A673 (cell line): ENCODE measurements at places on chromosomes 1 and 21.
A peak's percentile ranks its signal among the peaks of the same experiment; 100 is the strongest.

DNA sequence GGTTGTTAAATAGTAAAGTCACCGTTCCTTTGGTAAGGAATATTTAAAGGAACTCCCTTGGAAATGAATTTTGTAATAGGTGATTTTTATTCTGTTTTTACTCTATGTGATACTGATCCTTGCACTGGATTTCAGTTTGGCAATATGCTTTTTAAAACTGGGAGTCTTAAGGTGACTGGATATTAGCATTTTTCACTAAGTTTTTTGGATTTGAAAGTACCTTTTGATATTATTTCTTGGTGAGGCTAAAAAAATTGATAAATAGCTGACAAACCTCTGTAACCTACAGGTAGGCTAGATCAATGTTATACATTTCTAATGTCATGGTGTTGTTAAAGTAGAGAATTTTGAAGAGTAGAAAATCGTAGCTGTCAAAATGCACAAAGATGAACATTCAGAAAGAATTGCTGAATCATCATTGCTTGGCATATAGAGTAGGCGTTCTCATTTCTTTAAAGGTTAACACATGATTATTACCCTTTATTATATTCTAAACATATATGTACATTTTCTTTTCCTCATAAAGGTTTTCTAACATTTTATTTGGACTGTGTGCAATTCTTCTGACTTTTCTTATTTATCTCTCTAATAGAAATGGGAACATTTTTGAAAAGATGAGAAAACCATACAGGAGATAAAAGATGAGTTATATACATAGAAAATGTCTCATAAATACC, 1.5 kb upstream of the DNAJB4 start:
- DNase-seq: peak; percentile 46

DNA sequence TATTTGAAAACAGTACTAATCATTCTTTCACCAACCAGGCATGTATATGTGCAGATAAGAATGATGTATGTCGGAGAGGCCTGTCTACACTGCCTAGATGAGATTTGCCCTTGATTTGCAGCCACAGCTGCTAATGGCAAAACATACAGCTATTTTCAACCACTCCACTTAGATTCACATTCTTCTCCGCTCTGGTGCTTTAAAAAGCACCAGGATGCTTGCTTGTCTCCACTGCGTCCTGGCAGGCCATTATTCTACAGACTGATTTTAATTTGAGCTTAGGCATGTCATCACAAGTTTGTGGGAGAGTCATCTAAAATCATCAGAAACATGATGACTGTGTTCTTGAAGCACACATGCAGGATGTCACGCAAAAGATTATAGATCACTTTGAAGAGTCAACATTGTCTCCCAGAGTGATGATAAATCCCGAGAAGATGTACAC, 119.0 kb upstream of the NRIP1 start:
- no peak for DNase-seq

DNA sequence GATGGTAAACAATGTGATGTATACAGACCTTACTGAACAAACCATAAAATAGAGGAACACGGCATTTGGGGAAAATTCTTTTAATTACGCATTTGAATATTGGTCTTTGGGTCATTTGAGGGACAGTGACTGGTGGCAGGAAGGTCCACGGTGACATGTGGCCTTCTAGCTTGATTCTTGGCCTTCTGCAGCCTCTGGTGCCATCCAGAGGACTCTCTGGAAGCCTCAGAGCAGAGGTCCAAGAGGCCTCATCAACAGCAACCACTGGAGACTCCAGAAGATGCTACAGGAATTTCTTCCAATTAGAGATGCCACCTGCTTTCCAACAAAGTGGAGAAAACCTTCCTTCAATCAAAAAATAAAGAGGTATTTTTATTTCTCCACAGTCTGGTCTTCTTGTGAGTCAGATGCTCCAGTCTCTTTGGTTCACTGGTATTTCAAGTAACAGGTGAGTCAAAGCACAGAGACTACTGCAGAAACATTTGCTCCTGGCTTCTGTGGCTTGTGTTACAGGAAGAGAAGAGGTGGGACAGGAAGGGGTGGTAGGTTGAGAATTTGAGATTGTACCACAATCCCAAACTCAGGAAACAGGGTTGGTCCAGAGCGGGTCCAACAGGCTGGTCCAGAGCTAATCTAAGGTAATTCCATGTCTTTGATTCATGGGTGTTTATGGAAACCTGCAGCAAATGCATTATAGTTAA, 2.7 kb upstream of the F5 start:
- no peak for DNase-seq

DNA sequence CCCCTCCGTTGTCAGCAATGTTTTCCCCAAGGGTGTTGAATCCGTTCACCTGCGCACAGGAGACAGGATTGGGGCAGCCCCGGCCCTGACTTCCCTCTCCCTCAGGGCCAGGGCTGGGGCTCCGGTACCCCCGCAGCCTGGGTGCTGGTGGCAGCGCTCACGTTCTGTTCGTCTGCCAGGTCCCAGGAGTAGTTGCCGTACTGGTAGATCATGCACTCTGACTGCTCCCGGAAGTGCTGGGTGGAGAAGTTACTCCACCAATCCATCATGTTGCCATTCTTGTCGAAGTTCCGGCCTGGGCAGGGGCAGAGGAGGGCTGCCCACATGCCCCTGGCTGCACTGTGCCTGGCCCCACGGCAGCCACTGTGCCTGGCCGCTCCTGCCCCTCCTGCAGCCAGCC, 6.1 kb downstream of the PRXL2B start:
- no peak for DNase-seq

DNA sequence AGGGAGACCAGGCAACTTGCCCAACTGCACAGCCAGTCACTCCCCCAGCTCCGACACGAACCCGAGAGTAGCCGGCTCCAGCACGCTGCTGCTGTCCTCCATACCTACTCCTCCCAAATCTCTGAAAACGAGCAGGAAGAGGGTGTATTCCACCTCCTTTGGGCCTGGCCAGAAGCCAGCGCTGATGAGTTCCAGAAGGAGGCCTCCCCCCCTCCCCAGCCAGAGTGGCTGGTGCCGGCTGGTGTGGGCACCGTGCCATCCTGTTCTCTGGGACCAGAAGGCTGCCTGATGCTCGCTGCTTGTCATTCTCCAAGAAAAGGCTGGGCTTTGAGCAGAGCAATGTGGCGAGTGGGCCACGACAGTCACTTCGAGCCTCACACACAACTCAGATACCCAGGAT, 22.2 kb downstream of the KCNN3 start:
- peak; percentile 80 for DNase-seq

DNA sequence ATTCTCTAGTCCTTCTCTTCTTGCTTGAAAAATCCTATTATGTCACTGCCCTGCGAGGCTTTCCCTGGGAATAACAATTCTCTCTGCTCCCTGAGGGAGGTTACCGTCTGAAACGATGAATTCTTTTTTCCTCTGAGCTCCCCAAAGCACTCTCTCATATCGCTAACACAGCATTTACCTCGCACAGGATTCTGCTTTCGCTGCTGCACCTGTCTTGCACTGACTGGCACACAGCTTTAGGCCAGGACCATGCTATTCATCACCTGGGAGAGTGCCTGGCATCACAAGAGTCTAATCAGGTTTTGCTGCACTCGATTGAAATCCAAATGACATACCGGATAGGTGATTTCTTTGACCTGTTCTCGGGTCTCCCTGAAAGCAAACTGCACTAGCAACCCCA, 52.8 kb upstream of the GNG4 start:
- DNase-seq: no peak

GRCh38 chr1:171313319-171313834, 606 bp upstream of the FMO4 start:
- DNase-seq: no peak

DNA sequence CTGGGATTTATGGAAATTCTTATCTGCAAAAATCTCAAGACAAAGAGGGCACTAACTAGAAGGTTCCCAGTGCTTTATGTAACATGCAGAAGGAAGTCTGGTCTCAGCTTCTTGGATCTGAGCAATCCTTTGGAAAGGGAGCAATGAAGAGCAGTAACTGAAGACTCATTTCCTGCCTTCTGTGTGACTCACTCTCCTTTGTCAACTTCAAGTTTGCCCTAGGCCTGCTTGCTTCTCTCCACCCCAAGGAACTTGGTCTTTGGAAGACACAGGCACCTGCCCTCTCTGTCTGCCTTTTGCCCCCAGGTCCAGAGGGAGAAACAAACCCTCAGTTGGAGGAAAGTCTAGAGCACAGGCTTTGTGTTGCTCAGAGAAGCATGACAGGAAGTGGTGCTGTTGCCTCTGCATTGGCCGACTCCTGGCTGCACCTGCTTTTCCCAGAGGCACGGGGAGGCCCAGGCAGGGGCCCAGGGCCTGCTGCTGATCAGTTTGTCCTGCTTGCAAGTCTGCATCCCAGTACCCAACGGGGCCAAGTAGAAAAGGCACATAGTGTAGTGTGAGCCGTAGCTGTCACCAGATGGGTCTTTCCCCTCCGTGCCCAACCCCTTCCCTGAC, 137.2 kb downstream of the DHRS3 start:
- DNase-seq: peak; percentile 69
